Activated naive CD4-positive, alpha-beta T cell treated with anti-CD3 and anti-CD28 coated beads for 36 hours (primary cell): ENCODE measurements at places on chromosomes 11 and 22. TPM values are rescaled to one million over a fixed set of nuclear protein-coding genes. Genes with fewer than 3 reads are reported as not detected.
A peak's percentile ranks its signal among the peaks of the same experiment; 100 is the strongest.

Gene BDNF
- total RNA-seq = not detected

DNA sequence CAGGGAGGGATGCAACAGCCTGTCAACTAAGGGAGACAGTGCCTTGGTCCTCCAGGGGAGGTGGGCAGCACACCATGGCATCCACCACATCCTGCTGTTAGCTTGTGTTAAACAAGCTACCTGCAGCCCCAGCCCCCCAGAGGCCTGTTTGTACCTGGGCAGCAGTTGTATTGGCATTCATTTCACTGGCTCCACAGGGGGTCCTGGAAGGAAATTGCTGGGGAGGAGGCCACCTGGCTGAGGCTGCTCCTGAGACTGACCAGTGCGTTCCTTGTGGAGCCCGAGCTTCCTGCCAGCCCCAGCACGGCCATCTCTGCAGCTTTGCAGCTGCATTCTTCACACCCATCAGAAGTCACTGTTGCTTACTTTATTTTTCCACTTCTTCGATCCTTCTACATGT, 479.9 kb downstream of the INSC start:
- no peak for DNase-seq

Gene SAA4
- not detected for total RNA-seq

DNA sequence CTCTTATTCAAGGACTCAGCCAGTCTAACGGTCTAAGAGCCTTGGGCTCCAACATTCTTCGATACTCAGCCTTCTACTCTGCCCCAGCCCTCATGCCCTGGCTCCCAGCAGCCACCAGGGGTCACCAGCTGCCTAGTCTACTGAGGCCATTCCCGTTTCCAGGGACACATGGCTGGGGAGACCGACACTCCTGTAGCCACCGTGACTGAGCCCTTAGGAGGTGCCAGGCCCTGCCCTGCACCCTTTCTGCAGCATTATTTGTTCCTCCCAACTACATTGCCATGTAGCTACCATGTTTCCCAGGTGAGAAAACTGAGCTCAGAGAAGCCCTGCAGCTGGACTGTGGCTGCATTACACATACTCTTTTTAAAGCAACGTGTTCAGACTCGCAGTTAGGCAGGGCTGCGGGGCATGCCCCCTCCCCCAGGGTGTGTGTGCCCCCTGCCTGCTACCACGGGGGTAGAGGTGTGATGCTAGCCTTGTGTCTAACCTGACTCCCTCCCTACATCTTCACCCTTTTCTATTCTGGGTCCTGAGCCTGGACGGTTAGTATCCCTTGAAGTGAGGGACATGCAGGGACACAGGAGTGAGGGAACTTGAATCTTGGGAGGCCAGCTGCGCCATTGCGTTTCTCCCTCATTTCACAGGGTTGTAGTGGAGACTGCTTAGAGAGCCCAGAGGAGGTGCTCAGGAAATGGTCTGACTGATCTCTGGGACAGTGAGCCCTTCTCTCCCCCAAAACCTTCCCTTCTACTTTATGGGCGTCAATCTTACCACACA, 17.5 kb downstream of the ATG16L2 start:
- peak; percentile 76 for DNase-seq

DNA sequence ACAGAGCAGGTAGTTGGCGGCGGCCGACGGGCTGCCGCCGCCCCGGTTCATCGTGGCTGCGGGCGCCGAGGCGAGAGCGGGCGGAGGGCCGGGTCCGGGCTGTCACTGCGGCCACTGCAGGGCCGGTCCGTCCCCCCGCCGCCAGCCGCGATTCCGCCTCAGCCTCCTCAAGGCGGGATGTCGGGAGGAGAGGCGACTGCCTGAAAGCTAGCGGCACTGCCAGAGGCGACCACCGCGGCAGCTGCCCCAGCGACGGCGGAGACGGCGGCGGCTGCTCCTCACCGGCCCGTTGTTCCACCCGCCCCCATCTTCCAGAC, 234 bp downstream of the SESN3 start:
- DNase-seq = no peak

Gene LRFN4
- total RNA-seq = 13.3 TPM

- no peak for DNase-seq
Observed at GRCh38 chr11:61258546-61258945, 17.6 kb downstream of the PGA5 start.

Gene SEPTIN3
- 1.5 TPM for total RNA-seq

Gene YPEL4
- total RNA-seq = 0.17 TPM

- DNase-seq = no peak
Observed at GRCh38 chr11:123122852-123123251, 60.9 kb upstream of the HSPA8 start.

DNA sequence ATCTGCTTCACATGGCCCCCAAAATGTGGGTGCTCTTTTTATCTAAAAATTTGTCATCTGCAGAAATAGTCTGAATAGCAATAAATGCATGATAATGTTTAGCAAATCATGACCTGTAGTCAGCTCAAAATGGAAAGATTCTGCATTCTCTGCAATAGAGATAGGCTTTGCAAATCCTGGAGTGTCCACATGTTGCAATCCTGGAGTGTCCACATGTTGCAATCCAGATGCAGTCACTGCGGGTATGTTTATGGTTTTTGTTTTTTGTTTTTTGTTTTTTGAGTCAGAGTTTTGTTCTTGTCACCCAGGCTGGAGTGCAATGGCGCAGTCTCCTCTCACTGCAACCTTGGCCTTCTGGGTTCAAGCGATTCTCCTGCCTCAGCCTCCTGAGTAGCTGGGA, 20.2 kb upstream of the LRRC32 start:
- DNase-seq = no peak
